ENCODE measurements at places on chromosomes 6 and 20.

GRCh38 chr6:75115481-75115880, 90.4 kb downstream of the COL12A1 start:
- DNase-seq = no peak

GRCh38 chr20:24972341-24972740, 20.2 kb downstream of the APMAP start:
- no peak for DNase-seq

DNA sequence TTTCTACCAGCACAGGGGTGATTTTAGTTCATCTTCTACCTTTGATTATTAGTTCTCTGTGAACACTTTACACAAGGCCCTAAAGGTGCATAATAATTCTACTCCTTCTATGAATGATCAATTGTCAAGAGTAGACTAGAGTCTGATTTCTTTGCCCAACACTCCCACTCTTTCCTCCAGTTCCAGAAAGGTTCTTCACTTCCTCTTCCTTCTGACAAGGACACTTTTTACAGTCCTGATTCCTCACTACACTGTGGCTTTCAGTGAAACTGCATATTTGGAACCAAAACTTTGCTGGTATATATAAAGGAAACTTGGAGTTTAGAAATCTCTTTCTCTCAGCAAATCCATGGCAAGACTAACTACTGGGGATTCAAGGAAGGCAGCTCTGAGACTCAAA, 10.6 kb upstream of the RSPO3 start:
- no peak for DNase-seq

GRCh38 chr6:54481091-54481490, 172.8 kb downstream of the TINAG start:
- DNase-seq = no peak

DNA sequence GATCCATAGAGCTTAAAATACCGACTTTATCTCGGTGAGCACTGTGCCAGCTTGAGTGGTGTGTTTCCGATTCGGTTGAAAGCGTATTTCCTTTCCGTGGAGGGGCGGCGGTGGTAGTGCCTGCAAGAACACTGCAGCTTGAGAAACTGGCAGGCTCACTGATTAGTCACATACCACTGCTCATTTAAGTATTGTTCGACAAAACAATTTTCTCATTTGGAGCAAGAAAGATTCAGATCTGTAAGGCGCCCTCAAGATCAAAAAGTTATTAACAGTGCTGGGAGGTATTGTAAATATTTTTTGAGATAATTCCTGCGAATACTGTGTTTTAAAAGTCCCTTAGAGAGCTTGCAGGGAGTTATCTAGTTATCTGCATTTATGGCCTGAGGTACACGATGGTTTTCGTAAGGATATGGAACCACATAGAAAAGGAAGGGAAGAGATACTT, 1.3 kb downstream of the MAPK14 start:
- DNase-seq = peak; percentile 45

- no peak for DNase-seq
Observed at GRCh38 chr6:116371918-116372209, 1.1 kb downstream of the DSE start.

DNA sequence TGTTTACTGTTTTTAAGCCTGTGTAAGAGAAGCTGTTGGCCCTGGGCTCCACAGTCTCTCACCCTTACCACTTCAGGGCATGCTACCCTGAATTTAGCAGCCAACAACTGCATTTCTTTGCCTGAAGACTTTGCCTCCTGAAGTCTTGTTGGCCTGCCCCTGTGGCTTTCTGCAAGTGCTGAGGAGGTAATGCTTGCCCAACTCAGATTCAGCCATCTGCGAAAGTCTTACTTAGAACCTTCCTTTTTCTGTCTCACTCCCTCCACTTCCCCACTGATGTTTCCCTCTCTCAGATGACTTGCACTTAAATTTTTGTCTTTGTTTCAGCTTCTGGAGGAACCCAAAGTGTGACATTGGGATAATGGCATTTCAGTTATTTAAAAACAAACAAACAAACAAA, 11.8 kb upstream of the IBTK start:
- DNase-seq = no peak

GRCh38 chr20:33687993-33688937, 2.1 kb upstream of the E2F1 start:
- DNase-seq = no peak

Data from urinary bladder (tissue), 4 donors.